ENCODE measurements at places on chromosomes 3 and 15.

GRCh38 chr15:71136159-71136783 lies 21.0 kb downstream of the THSD4 start:
- no peak for DNase-seq

- DNase-seq = no peak
These were observed 140.6 kb upstream of the PRR20G start for GRCh38 chr3:127428344-127428997.

- DNase-seq = no peak
These were observed 13.3 kb upstream of the TMF1 start for GRCh38 chr3:69065318-69065964.

GRCh38 chr3:188171682-188172467 lies 17.9 kb downstream of the LPP start:
- no peak for DNase-seq

- DNase-seq = no peak
These were observed 23.2 kb upstream of the PARL start for GRCh38 chr3:183907911-183908331.

DNA sequence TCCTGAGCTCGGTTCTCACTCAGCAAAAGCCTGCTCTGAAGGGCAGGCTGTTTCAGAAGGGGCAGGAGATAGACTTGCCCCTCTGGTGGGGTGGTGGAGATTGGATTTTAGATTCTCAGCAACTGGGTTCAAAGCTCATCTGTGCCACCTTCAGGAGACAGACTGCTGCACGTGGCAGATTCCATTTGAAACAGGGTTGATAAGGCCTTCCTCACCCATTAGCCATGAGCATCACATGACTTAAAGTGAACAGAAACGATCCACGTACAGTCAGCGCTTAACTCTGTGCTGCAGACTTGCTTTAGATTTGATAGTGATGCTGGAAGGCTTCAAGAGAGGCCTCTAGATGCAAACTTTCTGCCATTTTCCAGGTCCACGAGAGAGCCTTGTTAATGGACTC lies 35.0 kb upstream of the MGLL start:
- no peak for DNase-seq

GRCh38 chr3:146626403-146627122 lies 21.4 kb upstream of the PLSCR5 start:
- DNase-seq = no peak

- DNase-seq = no peak
These were observed 1.4 kb downstream of the STRIT1 start for GRCh38 chr3:155292133-155292532.

DNA sequence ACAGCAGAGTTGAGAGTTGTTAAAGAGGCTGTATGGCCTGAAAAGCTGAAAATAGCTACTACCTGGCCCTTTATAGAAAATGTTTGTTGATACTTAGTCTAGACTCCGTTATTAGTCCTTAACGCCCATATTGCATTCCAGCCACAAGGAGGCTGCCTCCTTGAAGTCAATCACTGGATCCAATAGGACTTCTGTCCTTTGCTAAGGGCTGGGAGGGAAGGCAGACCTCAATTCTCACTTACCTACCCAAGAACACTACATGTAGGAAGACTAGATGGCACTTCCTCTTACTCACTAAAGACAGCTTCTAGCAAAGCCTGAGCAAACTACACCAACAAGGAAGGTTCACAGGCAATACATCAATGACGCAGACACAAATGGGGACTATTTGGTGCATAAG lies 139.5 kb upstream of the HACD2 start:
- no peak for DNase-seq

- no peak for DNase-seq
These were observed 45.7 kb downstream of the TCF12 start for GRCh38 chr15:56964182-56964581.

DNA sequence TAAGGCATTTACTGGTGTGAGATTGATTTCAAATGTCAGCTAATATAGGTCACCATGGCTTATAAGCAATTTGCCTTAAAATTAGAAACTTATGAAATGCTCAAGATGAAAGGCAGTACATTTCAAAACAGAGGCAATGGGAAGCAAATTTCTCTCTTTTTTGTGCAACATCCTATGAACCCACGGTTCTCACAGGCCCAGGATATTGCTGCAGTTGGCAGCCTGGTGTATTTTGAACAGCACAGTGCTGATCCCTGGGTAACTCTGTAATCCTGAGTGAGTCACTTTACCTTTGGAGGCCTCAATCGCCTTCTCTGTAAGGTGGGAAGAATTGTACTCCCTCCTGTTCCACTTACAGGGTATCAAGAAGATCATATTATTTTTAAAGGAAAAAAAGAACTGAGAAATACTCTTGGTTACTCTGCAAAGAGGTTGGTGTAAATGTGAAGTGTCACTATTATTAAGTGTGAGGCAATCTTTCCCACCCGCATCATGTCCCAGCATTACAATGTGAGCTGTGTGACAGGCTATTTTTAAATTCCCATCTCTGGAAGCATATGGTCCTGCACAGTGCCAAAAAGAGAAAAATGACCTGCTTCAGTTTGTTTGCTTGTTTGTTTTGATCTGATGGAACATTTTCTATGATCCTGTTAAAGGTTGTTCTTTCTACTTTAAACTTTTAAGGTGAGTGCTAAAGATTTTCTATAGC lies 190.1 kb upstream of the LPP start:
- DNase-seq = no peak

- DNase-seq = no peak
These were observed 70.3 kb upstream of the GALNT15 start for GRCh38 chr3:16104156-16104555.

DNA sequence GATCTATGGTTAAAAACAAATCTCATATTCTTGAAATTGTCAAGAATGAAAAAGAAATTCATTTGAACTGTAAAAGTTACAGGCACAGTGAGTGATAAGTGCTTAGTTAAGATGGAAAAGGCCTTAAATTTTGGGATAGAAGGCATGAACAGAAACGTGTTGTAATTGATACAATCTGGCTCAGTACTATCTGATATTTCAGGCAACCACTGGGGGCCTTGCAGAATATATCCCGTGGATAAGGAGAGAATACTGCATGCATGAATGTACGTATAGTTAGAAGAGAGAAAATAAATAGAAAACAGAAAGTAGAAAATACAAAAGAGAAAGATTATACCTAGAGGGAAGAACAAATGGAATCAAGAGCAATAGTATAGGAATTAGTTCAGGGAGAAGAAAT lies 741.4 kb upstream of the CCDC54 start:
- no peak for DNase-seq

DNA sequence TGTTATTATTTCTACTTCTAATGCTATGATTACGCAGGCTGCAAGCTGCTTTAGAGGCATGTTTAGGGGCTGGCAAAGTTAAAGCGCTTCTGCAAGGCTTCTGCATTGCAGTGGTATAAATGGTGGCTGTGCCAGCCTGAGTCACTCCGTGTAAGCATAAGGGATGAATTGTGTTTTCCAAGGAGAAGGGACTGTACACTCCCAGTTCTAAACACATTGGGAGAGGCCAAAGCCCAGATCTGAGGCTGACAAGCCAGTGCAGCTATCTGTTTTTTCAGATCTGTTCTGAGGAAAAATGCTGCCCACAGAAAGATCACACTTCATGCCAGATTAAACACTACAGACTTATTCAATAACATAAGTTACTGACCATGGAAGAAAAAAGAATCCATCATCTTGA lies 83.8 kb downstream of the PRICKLE2 start:
- DNase-seq = no peak

GRCh38 chr15:37101980-37102304 lies 1.6 kb upstream of the MEIS2 start:
- no peak for DNase-seq

- no peak for DNase-seq
These were observed 161.8 kb downstream of the EPHB1 start for GRCh38 chr3:134956844-134957243.

DNA sequence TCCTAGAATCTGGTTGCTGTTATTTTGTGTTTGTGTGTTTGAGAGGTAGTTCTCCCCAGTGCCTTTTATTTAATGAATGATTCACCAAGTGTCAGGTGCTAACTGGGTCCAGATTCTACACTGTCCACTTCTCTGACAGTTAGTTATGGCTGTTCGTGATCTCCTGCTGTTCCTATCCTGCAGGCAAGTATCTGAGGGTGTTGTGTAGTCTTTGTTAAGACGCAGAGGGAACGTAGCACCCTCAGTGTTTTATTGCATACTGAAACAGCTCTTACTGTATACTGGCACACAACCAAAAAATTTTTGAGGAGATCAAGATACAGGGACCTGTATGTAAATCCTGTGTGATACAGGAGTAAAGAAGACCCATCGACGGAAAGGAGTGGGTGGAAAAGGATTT lies 1271.3 kb downstream of the ROBO1 start:
- DNase-seq = no peak

DNA sequence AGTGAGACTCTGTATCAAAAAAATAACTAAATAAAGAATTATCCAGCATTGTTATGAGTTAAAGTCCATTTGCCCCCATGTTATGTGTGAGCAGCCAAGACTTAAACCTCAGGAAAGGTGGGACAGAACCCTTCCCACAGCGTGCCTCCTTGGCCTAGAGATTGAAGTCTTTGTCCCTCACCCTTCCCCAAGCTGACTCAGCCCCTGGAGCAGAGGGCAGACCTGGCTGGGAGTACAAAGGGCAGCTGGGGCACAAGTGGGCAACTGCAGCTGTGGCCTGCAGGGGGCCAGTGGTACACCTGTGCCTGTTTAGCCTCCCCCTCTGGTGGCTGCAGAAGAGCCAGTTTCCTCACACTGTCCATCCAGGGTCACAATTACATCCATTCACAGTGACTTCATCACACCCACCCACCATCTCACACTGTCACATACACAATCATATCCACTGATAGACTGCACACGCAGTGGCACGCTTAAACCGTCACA lies 940 bp upstream of the ACY1 start:
- DNase-seq = peak; percentile 73

- no peak for DNase-seq
These were observed 612.1 kb upstream of the NR2F2 start for GRCh38 chr15:95718441-95718840.

DNA sequence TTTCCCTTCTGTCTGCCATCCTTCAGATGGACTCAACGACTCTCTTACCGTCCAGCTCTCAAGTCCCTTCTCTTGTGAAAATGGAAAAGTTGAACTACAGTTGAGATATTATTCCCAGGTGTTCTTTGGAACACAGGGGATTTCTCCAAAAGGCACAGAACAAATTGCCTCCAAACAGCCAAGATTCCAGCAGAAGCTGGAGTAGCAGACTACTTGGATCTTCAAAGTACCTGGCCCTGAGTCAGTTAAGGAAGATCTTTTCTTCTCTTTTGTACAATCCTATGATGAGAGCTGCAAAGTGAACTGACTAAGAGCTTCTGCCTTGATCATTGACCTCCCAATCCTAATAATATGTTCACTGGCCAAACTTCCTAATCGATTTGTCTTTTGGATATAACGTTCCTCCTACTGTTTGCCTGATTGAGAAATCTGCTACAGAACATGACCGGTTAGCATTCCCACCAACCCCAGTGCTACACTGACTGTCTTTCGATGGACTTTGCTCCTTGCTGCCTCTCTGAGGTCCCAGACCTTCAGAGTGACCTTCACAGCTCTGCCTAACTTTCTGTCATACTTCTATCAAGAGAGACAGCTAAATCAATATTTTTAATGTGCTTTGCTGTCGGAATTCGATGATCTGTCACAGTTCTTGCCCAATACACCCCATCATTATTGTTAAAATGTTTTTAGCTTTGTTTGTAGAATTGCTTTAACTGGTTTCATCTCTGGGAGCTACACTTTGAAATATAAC lies 21.9 kb downstream of the PAQR9 start:
- no peak for DNase-seq

GRCh38 chr15:43505738-43506137 lies 11.7 kb upstream of the MAP1A start:
- no peak for DNase-seq

GRCh38 chr3:155227141-155227540 lies 66.3 kb downstream of the STRIT1 start:
- no peak for DNase-seq

DNA sequence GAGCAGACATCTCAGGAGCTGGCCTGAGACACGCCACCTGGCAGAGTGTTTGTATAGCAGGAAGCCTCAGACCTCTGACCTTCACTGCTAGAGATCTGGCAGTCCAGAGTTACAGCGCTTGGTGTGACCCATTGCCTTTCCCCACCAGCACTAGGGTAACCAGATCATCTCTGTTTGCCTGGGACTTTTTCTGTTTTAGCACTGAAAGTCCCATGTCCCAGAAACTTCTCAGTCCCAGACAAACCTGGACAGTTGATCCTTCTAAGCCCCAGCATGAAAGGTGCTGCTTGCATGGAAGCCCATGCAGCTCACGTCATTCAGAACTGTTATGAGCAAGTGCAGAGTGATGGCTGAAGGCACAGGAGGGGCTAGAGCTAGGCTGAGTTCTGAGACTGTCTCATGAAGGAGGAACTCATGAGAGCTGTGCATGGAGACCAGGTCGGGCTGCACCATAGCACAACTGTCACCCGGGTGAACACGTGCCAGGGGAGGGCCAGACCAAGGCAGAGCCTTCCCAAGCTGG lies 18.2 kb upstream of the AHSG start:
- DNase-seq = no peak

DNA sequence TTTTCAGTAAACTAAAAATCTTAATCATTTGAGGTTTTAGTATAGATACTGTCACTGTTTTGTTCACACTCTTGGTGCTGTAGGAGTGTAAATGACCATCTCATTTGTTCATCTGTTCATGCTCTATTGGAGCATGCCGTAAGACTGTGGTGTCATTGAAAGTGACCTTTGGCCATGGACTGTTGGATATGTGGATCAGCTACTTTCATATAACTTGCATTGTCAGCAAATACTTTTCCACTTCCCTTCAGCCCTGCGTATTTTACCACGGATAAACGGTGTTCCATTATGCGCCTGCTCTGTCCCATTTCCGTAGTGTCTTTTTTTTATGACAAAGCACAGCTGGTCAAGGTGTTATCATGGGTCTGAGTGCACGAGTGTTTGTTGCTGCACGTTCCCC lies 32.6 kb upstream of the SENP5 start:
- DNase-seq = no peak

DNA sequence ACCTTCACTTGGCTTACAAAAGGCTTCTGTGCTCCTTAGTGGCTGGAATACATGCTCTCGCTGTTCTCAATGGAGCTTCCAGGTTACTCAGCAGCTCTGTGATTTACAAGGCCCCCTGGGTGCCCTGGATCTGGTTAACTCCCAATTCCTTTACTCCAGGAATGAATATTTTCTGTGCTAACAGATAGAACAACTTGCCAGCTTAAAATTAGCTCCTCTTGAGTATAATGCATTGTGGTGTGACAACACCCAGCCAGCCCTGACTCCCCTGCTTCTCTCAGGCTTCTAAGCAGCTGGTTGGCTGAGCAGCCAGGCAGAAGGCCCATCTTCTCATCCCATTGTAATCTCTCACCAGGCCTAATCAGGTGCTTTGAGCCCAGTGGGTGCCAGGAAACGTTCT lies 246.4 kb downstream of the ALCAM start:
- no peak for DNase-seq

- DNase-seq = no peak
These were observed 30.3 kb downstream of the IL12A start for GRCh38 chr3:160018959-160019358.

DNA sequence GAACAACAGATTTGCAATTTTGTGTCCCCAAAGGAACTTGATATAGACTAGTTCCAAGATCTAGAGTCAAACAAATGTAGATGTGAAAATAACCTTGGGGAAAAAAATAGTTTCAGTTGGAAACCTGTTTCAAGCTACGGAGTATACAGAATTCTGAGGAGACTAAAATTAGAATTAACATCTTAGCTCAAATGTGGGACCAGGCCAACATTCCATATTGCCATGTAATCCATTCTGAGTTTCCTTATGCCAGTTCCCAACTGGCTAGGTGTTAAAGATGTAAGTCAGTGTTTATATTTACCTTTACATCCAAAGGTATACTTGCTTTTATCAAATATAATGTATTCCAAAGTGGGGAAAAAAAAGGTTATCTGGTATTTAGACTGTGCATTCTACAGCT lies 76.3 kb downstream of the UBE3A start:
- DNase-seq = no peak

GRCh38 chr3:188284455-188285212 lies 130.7 kb downstream of the LPP start:
- no peak for DNase-seq

All from GM12891 (cell line).